Stimulated activated CD4-positive, alpha-beta T cell treated with anti-CD3 and anti-CD28 coated beads, Interleukin-1b, Interleukin-23, amount 100 ng/mL, for 1 hour (primary cell): ENCODE measurements at places on chromosomes 4 and X.

- DNase-seq, result no peak
Observed at GRCh38 chr4:60019180-60019579, 1180.9 kb upstream of the ADGRL3 start.

GRCh38 chrX:44303119-44303518, 40.4 kb downstream of the EFHC2 start:
- DNase-seq, result no peak

GRCh38 chr4:17057035-17057434, 158.6 kb upstream of the LDB2 start:
- no peak for DNase-seq

GRCh38 chrX:2682565-2683177, 8.4 kb upstream of the CD99 start:
- no peak for DNase-seq

DNA sequence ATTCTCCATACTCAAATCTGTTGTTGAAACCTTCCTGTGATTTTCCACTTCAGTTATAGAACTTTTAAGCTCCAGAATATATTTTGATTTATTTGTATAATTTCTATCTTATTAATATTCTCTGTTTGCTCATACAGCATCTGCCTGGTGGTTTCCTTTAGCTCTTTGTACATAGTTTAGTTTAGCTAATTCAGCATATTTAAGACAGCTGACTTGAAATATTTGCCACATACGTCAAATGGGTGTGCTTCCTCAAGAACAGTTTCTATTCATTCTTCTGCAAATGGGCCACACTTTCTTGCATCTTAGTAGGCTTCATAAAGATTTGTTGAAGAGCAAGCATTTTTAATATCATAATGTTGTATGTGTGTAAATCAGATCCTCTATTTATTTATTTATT, 101.8 kb downstream of the MAGEC1 start:
- DNase-seq, result no peak

DNA sequence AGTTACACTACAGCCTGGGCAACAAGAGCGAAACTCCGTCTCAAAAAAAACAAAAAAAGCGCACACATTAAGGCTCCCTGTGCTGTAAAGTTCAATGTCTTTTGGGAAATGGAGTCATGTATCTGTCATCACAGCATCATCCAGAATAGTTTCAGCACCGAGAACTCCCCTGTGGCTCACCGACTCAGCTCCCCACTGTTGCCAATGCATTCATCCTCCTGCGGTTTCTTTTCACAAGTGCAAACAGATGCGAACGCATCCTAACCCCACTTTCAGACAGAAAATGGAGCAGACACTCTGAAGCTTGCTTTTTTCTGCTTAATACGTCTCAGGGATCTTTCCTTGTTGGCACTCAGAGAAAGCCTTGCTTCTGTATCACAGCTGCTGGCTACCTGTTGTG, 13.8 kb upstream of the SH3TC1 start:
- DNase-seq, result no peak

GRCh38 chr4:15427701-15428100, at the start of gene C1QTNF7:
TSS of gene C1QTNF7 (plus strand) at chr4:15428033. CDS start at chr4:15435744, 7,711 bp downstream.
- DNase-seq, result no peak

DNA sequence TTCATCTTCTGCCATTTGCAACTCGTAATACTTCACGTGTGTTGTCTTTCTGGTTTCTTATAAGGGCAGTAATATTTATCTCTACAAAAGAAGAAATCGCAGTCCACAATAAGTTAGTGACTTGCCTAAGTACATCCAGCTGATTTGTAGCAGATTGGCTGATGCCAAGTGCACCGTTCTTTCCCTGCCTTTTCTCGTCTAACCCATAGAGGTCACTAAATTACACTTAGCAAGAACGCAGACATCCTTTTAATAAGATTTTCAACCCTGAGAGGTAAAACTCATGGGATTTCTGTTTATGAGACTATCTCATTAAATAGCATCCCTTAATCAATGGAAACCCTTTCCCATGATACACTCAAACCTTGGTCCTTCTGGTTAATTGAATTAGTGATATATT, 408.6 kb upstream of the ACTRT1 start:
- DNase-seq, result no peak

DNA sequence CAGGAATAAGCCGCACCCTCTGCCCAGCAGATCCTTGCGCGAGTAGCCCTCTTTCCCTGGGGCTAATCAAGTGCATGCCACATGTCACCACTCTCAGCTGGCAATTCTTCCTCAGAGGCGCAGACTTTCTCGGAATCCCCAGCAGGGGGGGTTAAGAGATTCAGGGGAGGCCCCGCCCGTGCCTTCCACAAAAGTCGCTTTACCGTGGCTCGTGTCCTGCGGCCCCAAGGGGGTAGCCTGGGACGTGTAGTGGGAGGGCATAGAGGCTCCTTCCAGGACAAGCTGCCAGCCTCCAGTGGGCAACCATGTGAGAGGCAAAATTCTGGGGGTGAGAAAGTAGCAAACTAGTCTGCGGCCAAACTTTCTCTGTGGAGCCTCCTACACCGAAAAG, 652 bp downstream of the SRPX start:
- no peak for DNase-seq

- no peak for DNase-seq
Observed at GRCh38 chr4:99161373-99162099, 17.4 kb upstream of the ADH4 start.

DNA sequence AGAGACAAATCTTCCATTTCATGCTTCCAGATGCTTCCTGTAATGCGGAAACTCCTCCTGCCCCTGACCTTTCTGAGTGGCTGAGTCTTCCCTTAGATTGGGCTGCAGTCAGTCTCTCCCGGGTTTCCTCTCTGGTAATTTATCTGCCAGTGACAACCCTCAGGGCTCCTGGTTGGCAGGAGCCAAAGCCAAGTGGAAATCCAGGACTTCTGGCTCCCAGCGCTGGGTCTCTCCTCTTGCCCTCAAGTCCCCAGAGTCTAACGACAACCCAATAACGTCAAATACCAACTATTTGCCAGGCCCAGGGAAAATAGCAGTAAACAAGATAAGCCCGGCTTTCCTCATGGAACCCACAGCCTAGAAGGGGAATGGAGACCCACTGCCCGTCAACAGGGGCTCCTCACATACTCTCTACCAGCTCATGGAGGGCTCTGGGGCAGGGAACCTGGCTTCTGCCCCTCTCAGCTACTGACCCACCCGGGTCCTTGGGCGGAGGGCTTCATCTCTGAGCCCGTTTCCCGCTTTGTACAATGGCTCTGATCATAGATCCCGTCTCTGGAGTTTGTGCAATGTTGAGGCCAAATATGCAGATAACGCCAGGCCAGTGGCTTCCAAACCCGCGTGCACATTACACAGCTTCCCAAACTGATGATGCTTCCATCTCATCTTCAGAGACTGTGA, 1.1 kb upstream of the TBC1D14 start:
- no peak for DNase-seq

GRCh38 chr4:37510626-37511025, 175.6 kb downstream of the RELL1 start:
- no peak for DNase-seq

- DNase-seq, result no peak
Observed at GRCh38 chr4:62960415-62960814, 1448.8 kb downstream of the TECRL start.

DNA sequence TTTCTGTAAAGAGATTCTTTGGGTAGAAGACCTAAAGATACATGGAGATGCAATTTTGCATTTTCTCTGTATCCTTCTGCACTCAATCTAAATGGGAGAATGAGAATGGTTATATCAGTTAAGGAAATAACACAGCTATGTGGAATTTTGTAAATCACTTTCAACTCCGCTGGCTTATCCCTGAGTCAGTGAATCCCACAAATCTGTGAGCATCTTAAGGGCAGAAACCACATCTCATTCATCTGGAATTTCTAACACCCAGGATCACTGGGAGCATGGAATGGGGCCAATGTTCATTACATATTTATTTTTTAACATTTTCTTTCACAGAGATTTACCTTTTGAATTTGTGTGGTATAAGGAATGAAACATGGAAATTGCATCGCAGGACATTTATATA, 167.8 kb downstream of the CFAP47 start:
- DNase-seq, result no peak

- no peak for DNase-seq
Observed at GRCh38 chrX:71102292-71102691, 4.2 kb downstream of the CXorf65 start.

DNA sequence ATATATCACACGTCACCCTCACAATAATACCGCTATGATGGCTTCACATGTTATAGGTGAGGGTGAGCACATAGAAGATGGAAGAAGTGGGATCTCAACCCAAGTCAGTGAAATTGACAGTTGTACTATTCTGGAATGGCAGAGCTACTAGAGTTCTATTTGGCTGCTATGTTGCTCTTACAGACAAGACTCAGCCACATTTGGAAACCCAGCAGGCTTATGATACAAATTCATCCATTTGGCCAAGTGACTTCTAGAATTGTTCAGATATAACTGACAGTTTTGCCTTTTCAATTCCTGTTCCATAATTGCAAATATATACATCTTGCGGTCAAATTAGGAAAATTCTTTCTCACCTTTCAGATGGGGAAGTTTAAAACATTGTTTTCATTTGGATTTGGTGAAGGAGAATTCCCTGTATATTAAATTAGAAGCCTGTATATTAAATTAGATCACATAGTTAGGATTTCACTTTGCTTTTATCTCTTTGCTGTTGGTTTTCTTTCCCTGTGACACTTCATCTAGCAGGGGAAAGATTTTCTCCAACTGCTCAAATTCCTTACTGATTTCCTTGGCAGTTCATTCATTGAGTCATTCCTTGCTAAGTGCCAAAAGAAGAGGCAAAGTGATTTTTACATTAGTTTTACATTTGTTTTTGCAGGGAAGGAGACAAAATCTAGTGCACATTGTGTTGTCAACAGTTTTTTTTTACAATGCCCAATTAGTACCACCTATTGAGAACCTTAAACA, 120.6 kb upstream of the TBC1D9 start:
- no peak for DNase-seq

GRCh38 chr4:77820649-77821561, 1.7 kb upstream of the CNOT6L start:
- DNase-seq, result no peak

GRCh38 chr4:123246085-123246484, 150.5 kb upstream of the SPRY1 start:
- no peak for DNase-seq

DNA sequence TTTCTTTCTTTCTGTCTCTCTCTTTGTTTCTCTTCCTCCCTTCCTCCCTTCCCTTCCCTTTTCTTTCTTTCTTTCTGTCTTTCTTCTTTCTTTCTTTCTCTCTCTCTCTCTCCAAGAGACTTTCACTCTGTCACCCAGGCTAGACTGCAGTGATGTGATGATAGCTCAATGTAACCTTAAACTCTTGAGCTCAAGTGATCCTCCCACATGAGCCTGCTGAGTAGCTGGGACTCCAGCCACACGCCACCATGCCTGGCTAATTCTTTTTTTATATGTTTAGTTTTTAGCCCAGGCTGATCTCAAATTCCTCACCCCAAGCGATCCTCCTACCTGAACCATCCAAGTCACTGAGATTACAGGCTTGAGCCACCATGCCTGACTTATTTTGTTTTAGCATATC, 64.3 kb upstream of the EMCN start:
- no peak for DNase-seq

DNA sequence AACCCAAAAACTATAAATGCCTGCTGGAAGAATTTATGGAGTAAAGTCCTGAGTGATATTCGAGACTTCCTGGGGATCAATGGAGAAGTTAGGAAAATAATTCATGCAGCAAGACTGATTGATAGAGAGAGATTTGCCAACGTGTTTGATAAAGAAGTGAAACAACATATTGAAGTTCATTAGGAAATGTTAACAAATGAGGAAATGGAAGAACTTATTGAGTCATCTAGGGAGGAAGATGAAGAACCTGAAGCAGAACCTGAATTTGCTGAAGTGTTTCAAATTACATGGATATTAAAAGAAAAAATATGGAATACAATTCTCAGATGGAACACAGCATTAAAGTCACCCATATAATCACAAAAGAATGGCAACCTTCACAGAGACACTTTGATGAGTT, 39.0 kb downstream of the DDX60 start:
- DNase-seq, result no peak

DNA sequence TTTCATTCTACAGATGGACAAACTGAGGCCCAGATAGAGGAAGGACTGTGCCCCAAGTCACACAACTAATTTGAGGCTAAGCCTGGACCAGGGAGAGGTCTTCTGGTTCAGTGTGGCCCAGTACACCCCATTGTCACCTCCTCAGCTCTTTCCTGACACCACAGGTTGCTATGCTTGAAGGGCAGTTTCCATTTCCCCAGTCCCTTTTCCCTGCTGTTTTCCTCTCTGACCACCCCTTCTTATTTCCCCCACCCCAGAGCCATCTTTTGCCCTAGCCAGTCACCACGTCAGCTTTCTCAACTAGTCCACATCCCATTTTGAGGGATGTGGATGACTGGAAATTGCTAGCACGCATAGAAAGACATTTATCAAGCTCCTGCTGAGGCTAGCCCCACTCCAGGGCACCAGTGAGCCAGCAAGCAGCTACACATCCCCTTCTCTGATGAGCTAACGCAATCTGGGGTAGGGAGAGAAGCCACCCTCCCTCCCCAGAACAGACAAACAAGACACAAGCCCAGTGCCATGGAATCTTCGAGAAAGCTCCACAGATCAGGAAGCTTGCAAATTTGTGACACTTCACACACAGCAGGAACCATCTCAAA, 1.3 kb downstream of the GABRE start:
- no peak for DNase-seq

- no peak for DNase-seq
Observed at GRCh38 chrX:129529685-129530281, 6.5 kb upstream of the SMARCA1 start.

DNA sequence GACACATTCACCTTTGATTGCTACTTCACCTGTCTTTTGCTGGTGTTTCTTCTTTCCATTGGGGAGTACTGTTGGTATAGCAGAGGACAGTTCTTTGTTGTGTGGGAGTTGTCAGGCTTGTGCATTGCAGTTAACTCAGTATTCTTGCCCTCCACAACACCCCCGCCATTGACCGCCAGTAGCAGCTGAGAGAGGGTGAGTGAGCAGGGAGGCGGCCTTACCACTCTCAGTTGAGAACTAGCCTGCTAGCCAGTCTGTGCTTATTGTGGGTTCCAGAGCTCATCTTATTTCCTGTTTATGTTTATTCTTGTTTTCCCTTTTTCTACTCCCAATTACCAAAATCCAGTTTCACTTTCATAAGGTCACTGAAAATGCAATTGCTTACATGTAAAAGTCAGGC, 52.2 kb downstream of the STIM2 start:
- no peak for DNase-seq

DNA sequence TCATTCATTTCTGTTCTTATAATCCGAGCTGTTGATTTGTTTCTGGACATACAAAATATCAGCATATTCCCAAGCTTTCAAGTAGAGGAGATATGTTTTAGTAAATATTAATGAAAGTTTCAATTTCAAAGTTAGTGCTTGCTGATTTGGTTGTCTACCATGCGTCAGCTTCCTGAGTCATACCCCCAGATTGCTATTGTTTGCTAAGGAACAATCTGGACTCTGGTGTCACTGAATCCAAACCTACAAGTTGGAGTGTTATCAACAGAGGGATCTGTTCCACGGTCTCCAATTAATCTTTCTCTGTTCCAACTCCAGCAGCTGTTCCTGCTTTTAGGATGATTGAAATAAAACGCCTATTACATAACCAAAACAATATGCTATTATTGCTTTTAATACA, 96.1 kb upstream of the FAM9A start:
- no peak for DNase-seq
